ENCODE measurements at places on chromosomes 2 and 18.

GRCh38 chr2:144922519-144922918 is 402.6 kb upstream of the ZEB2 start:
- no peak for DNase-seq

- DNase-seq = no peak
These were observed 35.0 kb upstream of the LRP1B start for GRCh38 chr2:142165790-142166189.

GRCh38 chr2:28674062-28674712 is 77.4 kb upstream of the PPP1CB start:
- DNase-seq = no peak

DNA sequence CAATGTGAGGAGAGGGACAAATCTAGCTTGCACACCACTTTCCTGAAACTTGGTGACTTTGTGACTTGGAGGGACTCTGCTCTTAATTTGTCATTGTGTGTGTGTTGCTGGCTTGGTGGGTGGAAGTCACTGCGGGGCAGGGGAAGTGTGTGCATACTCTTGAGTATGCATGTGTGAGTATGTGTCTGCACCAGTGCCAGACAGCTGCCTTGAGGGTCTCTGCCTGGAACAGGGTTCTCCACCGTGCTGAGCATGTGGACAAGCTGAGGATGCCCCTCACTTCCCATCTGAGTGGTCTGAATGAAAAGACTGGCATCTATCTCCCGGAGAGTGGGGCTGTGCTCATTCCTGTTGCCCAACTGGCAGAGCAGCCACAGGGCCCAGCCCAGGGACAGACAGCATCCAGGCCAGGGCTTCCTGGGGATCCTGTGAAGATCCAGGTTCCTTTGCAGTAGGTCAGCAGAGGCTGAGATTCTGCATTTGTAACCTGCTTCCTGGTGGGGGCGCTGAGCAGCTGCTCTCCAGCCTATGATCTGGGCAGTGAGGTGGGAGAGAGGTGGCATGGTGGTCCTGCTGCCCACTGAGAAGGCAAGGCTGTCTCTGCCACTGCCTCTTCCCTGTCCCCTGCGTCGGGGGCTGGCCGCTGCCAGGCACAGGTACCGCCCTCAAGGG is 138.9 kb upstream of the HAAO start:
- no peak for DNase-seq

- no peak for DNase-seq
These were observed 84.7 kb upstream of the ST6GAL2 start for GRCh38 chr2:106970471-106971261.

All from fibroblast of skin of left biceps (primary cell).